Prostate gland (tissue), 2 donors: ENCODE measurements at places on chromosomes 16 and 17. TPM values are rescaled to one million over a fixed set of nuclear protein-coding genes. Genes with fewer than 3 reads are reported as not detected.

DOC2A gene
- total RNA-seq: 6.4 TPM

GRCh38 chr17:57939797-57940196 is 15.4 kb downstream of the CUEDC1 start:
- H3K27ac ChIP-seq: peak overlapping the region; percentile 19
- H3K4me1 ChIP-seq: peaks cover 37% of the 10 kb centered on the region
- no peaks in the 10 kb centered on the region for H3K27me3 ChIP-seq
- H3K36me3 ChIP-seq: no peaks in the 10 kb centered on the region
- no peak overlapping the region for H3K4me3 ChIP-seq

GRCh38 chr16:56279132-56279531 is 87.8 kb downstream of the GNAO1 start:
- no peak overlapping the region for H3K27ac ChIP-seq
- no peak overlapping the region for H3K4me3 ChIP-seq
- H3K4me1 ChIP-seq: no peaks in the 10 kb centered on the region
- DNase-seq: no peak
- H3K36me3 ChIP-seq: no peaks in the 10 kb centered on the region

- no peak overlapping the region for H3K27ac ChIP-seq
- no peak overlapping the region for H3K4me3 ChIP-seq
- H3K27me3 ChIP-seq: no peaks in the 10 kb centered on the region
- H3K36me3 ChIP-seq: no peaks in the 10 kb centered on the region
- DNase-seq: no peak
Observed at GRCh38 chr17:49990331-49990730, 4.7 kb downstream of the DLX3 start.

GRCh38 chr17:4998027-4998731 is 429 bp downstream of the KIF1C start:
- H3K27ac ChIP-seq: peak overlapping the region; percentile 94
- no peak for DNase-seq
- H3K27me3 ChIP-seq: no peaks in the 10 kb centered on the region
- H3K36me3 ChIP-seq: peaks cover 16% of the 10 kb centered on the region
- peak overlapping the region; percentile 92 for H3K4me3 ChIP-seq

DNA sequence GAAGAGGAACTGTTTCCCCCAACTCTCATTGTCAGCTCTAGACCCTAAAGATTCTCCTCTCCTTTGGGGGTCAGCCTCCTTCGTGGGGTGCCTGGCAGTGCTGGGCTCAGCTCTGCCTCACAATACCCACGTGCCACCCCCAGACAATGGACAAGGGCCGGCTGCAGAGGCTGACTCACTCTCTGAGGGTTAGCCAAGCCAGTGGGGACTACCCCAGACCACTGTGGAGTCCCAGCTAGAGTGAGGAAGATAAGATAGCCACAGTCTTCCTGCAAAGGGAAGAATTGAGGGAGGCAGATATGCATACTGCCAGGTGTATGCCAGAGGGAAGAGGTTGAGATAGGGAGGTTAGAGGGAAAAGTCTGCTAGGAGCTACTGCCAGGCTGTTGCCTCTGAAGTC is 13.5 kb upstream of the MTMR4 start:
- no peaks in the 10 kb centered on the region for H3K4me1 ChIP-seq
- H3K4me3 ChIP-seq: no peak overlapping the region
- DNase-seq: no peak
- no peaks in the 10 kb centered on the region for H3K27me3 ChIP-seq
- no peaks in the 10 kb centered on the region for H3K36me3 ChIP-seq
- no peak overlapping the region for H3K27ac ChIP-seq

- H3K4me1 ChIP-seq: no peaks in the 10 kb centered on the region
- no peak overlapping the region for H3K27ac ChIP-seq
- H3K27me3 ChIP-seq: no peaks in the 10 kb centered on the region
- H3K36me3 ChIP-seq: no peaks in the 10 kb centered on the region
Observed at GRCh38 chr16:24544640-24545039, 5.3 kb downstream of the RBBP6 start.

CD300H gene
- not detected for total RNA-seq

SLFN13 gene
- 10.5 TPM for total RNA-seq

LPCAT2 gene
- 10.8 TPM for total RNA-seq

DNA sequence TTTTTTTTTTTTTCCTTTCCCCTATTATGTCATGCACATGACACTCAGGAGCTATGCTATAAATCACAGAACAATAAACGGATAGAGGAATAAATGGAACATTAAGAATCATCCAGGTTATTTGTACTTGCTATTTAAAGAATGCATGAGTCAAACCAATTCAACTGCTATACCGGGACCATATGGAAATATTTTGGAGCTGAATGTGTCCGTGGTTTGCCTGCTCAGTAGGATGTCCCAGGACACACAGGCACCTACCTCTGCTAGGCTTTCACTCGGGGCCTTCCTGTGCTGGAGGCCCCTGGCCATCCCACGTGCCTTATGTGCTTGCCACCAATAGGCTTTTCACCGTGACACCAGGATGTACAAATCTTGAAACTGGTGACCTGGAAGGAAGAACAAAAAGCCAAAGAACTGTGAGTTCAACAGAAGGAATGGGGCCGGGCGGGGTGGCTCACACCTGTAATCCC is 15.3 kb upstream of the SEC14L1 start:
- peaks cover 9% of the 10 kb centered on the region for H3K4me1 ChIP-seq
- no peak overlapping the region for H3K27ac ChIP-seq

ETV4 gene
- 4.0 TPM for total RNA-seq

- peak overlapping the region; percentile 46 for H3K27ac ChIP-seq
- no peak overlapping the region for H3K4me3 ChIP-seq
- H3K4me1 ChIP-seq: no peaks in the 10 kb centered on the region
- DNase-seq: no peak
Observed at GRCh38 chr16:87436225-87437172, 44.4 kb downstream of the MAP1LC3B start.

- peaks cover 14% of the 10 kb centered on the region for H3K4me1 ChIP-seq
- no peaks in the 10 kb centered on the region for H3K27me3 ChIP-seq
- H3K36me3 ChIP-seq: peaks cover 8% of the 10 kb centered on the region
- no peak for DNase-seq
- peak overlapping the region; percentile 98 for H3K27ac ChIP-seq
Observed at GRCh38 chr17:1484060-1484535, 8.4 kb downstream of the MYO1C start.

- no peak for DNase-seq
- no peak overlapping the region for H3K27ac ChIP-seq
- H3K4me3 ChIP-seq: no peak overlapping the region
Observed at GRCh38 chr16:66495440-66495839, 54.5 kb downstream of the TK2 start.

TRIM25 gene
- 49.0 TPM for total RNA-seq

NUDT16L1 gene
- 75.3 TPM for total RNA-seq

KRT32 gene
- total RNA-seq: not detected

DNA sequence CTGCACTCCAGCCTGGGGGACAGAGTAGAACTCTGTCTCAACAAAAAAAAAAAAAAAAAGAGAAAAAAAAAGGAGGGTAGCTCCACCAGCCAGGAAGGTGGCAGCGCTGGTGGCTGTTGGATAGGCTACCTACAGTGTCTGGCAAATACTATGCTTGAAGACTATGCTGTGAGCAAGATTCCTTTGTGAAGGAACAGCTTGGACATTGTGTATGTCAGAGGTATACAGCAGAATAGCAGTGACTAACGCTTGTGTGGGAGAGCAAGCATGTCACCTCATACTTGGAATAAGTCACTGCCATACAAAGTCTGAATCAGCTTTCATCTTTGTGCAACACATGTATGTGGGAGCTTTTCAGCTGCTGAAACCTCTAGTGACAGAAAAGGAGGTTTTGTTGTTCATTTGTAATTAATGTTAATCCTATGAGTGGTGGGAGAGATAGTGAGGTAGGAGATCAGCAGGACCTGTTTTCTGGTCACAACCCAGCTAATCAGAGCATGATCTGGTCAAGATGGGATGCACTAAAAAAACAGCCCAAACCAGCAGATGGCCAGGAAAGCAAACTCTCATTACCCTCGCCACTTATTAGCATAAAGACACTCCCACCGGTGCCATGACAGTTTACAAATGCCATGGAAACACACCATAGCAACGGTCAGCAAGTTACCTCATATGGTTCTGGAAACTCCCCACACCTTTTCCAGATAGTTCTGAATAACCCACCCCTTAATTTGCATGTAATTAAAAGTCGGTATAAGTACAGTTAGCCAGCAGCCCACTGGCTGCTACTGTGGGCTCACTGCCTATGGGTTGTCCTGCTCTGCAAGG is 6.8 kb upstream of the ITGAD start:
- DNase-seq: no peak
- H3K36me3 ChIP-seq: no peaks in the 10 kb centered on the region
- no peaks in the 10 kb centered on the region for H3K4me1 ChIP-seq

GRCh38 chr16:88377961-88378360 is 4.8 kb upstream of the ZNF469 start:
- DNase-seq: no peak
- no peaks in the 10 kb centered on the region for H3K27me3 ChIP-seq
- no peaks in the 10 kb centered on the region for H3K36me3 ChIP-seq
- no peaks in the 10 kb centered on the region for H3K4me1 ChIP-seq

- DNase-seq: no peak
- no peak overlapping the region for H3K27ac ChIP-seq
- no peaks in the 10 kb centered on the region for H3K27me3 ChIP-seq
- peaks cover 11% of the 10 kb centered on the region for H3K4me1 ChIP-seq
- H3K4me3 ChIP-seq: no peak overlapping the region
Observed at GRCh38 chr17:6648181-6648580, 3.2 kb downstream of the MED31 start.

HS3ST3A1 gene
- total RNA-seq: 14.3 TPM

GRCh38 chr16:9257843-9258242 is 166.4 kb downstream of the HAPSTR1 start:
- H3K27me3 ChIP-seq: no peaks in the 10 kb centered on the region
- no peak overlapping the region for H3K4me3 ChIP-seq
- no peak for DNase-seq
- H3K4me1 ChIP-seq: no peaks in the 10 kb centered on the region
